Stimulated activated CD4-positive, alpha-beta T cell treated with anti-CD3 and anti-CD28 coated beads, Interleukin-1b, Interleukin-23, amount 100 ng/mL, for 4 hours (primary cell): ENCODE measurements at places on chromosomes 16 and 17.

DNA sequence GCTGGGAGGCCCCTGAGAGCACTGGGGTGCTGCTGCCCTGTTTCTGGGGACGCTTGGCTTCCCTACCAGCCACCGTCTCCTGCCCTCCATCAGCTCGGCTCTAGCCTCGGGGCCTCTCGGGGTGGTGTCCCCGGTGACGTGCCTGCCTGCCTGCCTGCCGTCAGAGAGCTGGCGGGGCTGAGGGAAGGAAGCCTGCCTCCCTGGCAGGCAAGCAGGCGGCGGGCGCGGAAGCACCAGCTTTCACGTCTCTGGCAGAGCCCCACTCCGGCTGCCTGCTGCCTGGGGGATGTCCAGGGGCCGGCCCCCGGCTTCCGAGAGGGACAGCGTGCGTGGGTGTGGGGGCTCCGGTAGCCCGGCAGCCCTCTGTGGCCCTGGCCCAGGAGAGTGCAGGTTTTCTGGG is 9.3 kb downstream of the CENPX start:
- DNase-seq = no peak

DNA sequence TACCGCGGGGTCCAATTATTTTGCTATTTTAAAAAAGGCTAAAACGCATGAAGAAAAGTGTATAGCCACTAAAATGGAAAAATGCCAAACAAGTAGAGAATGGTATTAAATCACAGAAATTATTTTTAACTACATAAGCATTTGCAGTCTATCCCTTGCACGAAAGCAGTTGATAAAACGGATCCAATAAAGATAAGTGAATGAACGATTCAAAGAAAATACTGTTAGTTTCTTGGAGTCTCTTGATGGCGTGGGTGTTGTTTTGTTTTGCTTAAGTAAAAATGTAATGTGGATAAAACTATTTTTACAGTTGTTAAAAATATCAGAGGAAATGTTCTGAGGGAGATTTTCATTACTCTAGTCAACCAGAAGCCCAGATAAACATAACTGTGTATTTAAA is 9.3 kb downstream of the HS3ST3A1 start:
- DNase-seq = no peak

DNA sequence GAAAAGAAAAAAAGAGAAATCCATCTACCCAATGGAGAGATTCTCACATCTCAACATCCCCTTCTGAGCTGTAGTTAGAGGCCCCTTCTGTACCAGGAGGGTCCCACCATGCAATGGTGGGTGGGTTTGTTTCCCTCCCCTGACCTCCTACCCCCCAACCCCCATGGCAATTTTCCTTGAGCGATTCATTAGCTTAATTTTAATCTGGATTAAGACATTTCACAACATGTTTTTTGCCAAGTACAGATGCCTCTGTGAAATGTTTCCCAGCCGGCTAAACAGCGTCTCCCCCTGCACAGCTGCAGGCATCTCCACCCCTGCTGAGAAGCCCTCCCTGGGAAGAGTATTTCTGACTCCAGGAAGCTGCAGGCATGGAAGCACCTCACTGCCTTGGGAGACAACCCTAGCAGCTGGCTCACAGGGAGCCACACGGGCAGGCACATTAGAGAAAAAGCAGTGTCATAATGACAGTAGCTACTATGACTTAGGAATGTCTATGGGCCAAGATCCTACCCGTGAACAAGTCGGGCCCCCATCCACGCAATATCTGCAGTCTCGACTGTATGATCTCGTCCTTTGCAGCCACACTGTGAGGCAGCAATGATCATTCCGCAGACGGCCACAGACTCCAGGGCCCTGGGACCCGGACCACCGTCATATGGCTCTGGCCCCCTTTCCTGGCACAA is 117.3 kb downstream of the ADCY9 start:
- no peak for DNase-seq

DNA sequence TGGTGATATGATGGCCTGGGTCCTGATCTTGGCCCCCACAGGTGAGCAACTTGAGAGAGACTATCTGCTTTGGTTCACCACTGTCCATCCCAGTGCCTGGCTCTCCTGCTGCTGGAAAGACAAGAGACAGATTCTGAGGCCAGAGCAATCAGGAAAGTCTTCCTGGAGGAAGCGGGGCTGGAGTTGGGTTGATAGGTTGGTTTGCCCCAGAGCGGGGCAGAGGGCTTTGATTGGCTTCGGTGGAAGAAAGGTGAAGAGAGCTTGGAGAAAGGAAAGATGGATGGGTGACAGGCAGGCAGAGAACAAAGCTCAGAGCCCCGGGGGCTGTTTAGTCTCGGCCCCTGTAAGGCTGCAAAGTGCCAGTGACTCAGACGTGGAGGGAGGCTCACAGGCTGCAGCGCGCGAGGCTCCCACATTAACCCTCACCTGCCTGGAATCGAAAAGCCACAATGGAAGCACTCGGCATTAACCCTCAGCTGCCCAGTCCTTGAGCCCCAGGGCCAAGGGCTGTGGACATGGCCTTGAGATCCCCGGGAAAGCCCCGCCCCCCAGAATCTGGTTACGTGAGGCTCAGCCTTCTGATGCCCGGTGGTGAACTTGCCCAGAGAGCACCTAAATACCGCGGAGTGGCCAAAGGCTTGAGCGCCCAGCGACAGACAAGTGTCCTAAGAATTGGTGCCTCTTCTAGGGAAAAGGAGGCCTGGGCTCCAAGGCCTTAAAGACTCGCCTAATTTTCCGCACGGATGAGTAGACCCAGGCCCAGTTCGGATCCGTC is 996 bp upstream of the CPNE2 start:
- no peak for DNase-seq

- peak; percentile 72 for DNase-seq
Observed at GRCh38 chr17:27471321-27472269, 15.3 kb downstream of the KSR1 start.

DNA sequence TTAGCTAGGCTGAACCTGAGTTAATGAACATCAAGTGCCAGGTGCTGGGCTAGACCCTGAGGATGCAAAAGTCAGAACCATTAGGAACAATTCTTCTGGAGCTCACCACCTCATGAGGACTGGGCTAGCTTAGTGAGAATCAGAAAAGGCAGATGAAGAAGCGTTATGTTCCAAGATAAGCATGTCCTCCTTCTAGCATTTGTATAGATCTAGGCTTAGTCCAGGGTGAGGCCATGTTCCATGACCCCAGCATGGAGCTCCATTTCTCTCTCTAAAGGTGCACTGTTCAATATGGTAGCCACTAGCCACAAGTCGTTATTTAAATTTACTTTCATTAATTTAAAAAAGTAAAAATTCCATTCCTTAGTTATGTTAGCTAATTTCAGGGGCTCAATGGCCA is 365.3 kb upstream of the CCL2 start:
- DNase-seq = no peak

- DNase-seq = no peak
Observed at GRCh38 chr16:83967838-83968305, at the start of gene NECAB2. NECAB2 (plus strand) TSS chr16:83968244; CDS start chr16:83968649, 405 bp downstream.

- DNase-seq = no peak
Observed at GRCh38 chr16:787321-787966, 737 bp downstream of the RPUSD1 start.

GRCh38 chr16:20114356-20114755 is 40.7 kb upstream of the GPR139 start:
- DNase-seq = no peak

DNA sequence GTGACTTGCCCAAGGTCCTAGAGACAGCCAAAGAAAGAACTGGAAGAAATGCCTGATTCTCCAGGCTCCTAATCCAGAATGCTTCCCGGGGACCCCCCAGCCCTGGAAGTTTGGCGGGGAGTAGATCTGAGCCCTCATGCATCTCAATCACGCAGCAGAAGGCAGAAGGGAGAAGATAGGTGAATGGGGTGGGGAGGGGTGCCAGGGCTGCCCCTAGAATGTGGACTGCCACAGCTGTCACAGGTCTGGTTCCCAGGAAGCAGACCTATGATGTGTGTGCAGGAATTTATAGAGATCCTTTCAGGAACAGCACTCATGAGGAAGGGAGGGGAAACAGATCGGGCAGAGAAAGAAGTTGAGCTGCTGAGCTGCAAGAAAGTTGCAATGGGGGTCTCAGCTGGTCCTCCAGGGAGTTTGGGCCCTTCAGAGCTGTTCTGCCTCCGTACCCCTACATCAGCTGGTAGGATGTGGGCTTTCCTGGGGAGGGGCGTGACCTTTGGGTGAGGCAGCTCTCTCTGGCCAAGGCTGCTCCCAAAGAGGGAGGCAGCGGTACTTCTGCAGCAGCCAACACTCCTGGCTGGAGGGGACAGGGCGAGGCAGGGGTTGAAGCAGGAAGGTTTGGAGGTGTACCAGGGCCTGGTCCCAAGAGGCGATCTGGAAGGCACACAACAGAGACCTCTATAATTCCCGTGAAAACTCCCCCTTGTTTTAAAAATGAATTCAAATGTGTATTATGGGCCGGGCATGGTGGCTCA is 43.4 kb downstream of the DNAH9 start:
- DNase-seq = no peak

DNA sequence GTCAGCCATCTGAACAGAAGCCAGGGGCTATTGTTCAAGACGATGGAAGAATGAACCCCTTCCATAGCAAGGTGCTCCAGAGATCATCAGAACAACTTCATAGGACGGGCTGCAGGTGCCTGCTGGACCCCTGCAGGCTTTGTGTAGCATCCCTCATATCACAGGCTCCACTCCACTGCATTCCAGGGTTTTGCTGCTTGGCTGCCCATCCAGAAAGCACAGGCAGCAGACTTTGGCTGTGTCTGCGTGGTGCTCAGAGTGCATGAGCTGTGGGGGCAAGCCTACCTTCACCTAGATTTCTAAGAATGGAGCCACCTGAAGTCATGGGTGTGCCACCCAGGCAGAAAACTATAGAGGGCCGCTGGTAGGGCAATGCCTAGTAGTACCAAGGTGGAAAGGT is 93.9 kb upstream of the NLRP1 start:
- DNase-seq = no peak

DNA sequence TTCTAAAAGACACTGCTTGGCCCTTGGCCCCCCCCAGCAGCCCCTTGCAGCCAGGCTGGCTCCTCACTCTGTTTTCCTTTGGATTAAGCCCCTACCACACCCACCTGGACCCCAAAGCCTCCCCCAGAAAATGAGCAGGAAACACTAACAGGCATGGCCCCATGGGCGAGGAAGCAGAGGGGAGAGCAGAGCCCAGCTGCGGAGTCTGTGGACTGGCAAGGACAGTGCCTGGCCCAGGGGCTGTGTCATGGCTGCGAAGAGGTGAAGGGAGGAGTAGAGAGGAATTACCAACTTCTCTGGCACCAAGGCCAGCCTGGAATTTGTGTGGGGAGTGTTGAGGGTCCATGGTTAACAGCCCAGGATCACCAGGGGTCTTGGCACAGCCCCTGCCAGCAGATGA is 47.4 kb downstream of the MRC2 start:
- no peak for DNase-seq

- no peak for DNase-seq
Observed at GRCh38 chr17:63082952-63083351, 116.9 kb downstream of the TANC2 start.

DNA sequence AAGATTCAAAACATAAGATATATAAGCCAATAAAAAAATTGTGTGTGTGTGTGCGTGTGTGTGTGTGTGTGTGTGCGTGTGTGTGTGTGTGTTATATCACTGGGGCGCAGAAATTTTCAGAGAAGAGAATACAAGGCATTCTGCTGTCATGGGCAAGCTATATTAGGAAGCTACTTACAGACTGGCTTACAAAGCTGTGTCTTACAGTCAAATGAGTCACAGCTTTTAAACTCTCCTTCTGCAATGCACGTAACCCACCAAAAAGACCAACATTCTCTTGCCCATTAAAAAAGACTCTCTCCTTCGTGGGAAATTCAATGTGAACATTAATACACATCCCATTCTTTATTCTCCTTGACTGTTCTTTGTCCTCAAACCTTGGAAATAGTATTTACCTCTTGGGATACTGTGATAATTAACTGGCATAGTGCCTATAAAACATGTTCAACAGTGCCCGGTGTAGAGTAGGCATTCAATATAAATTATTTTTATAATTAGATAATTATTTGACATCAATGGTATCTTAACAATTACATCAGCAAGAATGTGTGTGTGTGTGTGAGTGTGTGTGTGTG is 860.4 kb upstream of the SOX9 start:
- no peak for DNase-seq

DNA sequence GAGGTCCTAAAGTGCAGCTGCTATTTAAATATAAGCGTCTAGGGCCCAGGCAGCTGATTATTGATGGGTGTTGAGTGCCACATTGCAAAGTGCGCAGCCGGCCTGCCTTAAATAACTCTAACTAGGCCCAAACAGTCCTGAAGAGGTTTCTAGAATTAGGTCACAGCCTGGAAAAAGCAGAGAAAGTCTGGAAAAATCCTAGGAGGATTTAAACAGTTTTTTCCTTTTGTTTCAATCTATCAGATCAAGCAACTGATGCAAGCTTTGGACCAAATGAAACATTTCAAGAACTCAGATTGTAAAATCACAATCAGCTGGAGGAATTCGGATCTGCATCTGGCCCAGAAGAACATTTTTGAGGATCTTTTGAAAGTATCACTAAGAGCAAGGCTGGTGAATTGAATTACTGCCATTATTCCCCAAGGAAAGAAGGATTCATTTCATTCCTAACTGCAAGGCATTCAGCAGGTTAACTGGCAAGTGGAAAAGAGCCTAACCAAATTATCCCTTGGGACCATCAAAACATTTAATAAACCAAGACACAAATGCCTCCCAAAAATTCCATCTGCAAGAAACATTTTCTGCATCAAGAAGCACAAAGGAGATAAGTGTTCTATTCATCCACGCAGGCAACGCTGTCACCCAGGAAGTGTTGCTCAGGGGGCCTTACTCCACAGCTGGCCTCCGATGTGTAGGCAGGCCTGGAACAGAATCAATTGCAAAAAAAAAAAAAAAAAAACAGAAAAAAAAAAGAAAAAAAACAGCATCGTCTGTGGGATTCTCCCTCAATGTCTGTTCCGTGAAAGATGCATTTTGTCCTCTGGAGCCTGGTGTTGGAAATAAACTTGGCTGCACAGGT is 46.1 kb downstream of the IRX3 start:
- DNase-seq = no peak

DNA sequence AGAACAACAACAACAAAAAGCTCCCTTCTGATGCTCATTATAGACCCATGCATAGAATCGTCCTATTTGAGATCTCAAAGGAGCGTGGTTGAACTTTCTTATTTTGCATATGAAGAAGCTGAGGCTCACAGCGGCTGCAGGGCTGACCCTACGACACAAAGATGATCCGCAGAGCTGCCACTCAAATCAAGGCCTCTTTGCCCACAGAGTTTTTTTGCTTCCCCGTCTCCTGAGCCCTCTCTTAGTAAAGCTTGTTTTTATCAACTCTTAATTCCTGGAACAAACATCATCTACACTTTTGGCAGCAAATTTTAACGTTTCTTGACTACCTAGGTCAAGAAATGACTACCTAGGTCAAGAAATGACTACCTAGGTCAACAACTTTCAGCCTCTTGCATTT is 73.7 kb downstream of the C16orf95 start:
- no peak for DNase-seq

- DNase-seq = no peak
Observed at GRCh38 chr17:75075597-75076336, 12.0 kb upstream of the SLC16A5 start.

DNA sequence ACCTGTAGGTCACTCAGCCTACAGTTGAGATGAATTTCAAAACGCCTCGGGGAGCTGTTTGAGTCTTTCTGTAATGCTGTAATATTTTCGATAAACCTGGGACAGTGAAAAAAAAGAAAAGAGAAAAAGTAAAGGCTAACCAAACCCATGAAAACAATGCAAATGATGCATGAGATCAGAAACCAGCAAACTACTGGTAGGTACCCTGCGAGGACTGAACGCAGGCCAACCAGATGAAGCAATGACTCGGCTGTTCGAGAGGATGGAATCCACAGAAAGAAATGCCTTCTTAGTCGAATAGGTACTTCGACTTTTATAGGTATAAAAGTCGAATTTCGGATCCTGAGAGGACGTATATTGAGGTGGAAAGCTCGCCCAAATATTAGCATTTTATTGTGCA is 509 bp upstream of the ATAD5 start:
- no peak for DNase-seq

- no peak for DNase-seq
Observed at GRCh38 chr17:6040504-6040903, 29.7 kb upstream of the WSCD1 start.
